Peyer's patch (tissue), 4 donors: ENCODE measurements at places on chromosomes 3 and 15. TPM values are rescaled to one million over a fixed set of nuclear protein-coding genes. Genes with fewer than 3 reads are reported as not detected.

Gene SETMAR
- 9.7 TPM for total RNA-seq

GRCh38 chr15:77966540-77967234 lies 110.8 kb downstream of the TBC1D2B start:
- peak; percentile 35 for DNase-seq

Gene OSBPL10
- total RNA-seq, result 22.8 TPM

Gene GATM
- 158 TPM for total RNA-seq

DNA sequence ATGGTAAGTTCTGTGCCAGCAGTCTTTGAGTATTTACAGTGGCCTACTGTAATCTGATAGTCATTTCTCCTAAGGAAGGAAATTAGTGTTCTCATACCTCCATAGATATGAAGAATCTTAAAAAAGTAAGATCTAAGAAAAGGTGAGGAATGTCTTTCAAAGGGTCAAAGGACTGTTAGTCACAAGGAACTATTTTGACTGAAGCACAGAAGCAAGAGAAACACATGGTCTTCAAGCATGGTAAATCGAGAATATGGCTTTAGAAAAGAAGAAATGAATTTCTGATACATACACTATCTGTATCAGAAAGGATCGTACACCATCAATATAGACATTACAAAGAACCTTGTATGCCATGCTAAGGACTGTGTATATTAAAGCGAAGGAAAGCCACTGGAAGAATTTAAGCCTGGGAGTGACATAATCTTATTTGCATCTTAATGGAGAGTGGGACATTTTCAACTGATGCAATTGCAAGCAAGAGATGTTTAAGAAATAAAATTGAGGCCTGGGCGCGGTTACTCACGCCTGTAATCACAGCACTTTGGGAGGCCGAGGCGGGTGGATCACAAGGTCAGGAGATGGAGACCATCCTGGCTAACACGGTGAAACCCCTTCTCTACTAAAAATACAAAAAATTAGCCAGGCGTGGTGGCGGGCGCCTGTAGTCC lies 5.5 kb upstream of the ACAP2 start:
- no peak for DNase-seq

DNA sequence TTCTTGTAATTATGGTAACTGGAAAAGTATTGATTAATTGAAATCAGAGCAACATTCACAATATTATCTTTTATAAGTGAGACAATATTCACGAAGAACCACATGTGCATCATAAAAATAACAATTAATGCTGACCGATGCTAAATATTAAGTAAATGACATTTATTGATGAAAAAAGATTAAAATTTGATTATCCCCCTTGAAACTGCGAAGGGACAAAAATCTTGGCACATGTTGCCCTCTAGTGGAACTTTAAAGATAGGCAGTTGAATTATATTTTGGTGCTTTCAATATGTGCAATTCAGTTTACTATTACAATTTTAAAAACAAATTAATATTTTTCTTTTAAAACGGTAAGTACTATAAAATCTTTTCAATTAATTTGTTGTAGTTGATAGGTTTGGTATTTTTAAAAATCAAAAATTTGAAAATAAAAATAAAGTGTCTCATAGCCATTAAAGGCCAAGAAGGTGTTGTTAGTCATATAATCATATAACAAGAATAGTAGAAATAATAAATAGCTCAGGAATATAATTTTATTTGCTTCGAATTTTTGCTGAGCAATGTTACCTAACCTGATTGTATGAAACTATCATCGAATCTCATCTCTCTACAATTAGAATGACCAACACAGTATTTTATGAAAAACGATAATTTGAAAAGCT lies 270.2 kb downstream of the ROBO1 start:
- no peak for DNase-seq

GRCh38 chr3:69299344-69299743 lies 86.5 kb downstream of the FRMD4B start:
- no peak for DNase-seq

GRCh38 chr3:147619921-147620560 lies 210.9 kb downstream of the ZIC1 start:
- no peak for DNase-seq

GRCh38 chr15:74414603-74415338 lies 19.0 kb downstream of the SEMA7A start:
- no peak for DNase-seq

DNA sequence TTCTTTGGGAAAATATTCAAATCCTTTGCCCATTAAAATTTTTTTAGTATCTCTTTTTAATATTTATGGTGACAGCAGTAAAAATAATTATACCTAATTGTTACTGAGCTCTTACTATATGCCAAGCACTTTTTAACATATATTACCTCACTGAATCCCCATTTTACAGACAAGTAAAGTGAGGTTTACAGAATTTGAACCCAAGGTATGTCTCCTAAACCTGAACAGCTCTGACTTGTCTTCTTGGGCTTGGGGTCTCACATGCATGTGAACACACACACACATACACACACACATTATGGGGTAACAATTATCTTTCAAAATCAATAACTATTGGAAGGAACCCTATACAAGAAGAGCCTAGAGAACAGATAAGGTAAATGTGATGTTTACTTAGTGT lies 62.2 kb upstream of the ADCY5 start:
- DNase-seq, result no peak

GRCh38 chr3:43104660-43105595 lies 951 bp downstream of the POMGNT2 start:
- DNase-seq, result no peak

- no peak for DNase-seq
Measured at GRCh38 chr3:8755097-8755496, 14.3 kb downstream of the OXTR start.

GRCh38 chr3:151236736-151237135 lies 33.7 kb upstream of the GPR171 start:
- no peak for DNase-seq

DNA sequence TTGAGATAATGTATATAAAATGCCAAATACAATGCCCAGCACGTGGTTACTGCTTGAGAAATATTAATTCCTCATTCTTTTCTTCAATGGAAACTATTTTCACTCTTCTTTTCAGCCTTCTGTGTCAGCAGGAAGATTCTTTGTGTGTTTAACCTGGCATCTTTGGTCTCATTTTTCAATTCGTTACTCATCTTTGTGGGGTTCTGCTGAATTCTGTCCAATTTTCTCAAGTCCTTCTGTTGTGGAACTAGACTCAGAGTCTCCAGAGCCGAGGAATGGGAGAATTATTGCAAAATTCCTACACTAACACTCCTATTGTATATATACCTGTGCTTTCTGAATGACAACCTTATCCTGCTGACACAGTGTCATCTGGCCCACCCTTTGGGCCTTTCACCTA lies 96.8 kb upstream of the RGMA start:
- DNase-seq, result no peak

GRCh38 chr15:59424616-59425015 lies 13.4 kb upstream of the FAM81A start:
- no peak for DNase-seq

DNA sequence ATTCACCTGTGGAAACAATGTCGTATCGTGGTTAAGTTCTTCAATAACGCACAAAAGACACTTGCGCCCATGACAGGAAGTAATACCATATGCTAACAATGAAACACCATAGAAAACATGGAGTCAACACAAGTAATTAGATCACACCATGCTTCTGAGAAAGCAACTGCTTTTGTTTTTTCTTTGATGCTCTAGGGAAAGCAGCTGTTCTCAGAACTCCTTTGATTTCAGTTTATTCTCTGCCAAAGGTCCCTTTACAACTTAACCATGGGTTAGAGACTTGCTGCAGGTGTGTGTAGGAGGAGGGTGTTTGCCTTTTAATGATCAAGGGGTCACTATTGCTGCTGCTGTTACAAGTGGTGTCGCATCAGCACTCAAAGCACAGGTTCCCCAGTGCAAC lies 324.0 kb upstream of the SLCO3A1 start:
- DNase-seq, result no peak
